Cerebellar cortex (tissue), 1 donor: ENCODE measurements at places on chromosomes 11 and 22.

DNA sequence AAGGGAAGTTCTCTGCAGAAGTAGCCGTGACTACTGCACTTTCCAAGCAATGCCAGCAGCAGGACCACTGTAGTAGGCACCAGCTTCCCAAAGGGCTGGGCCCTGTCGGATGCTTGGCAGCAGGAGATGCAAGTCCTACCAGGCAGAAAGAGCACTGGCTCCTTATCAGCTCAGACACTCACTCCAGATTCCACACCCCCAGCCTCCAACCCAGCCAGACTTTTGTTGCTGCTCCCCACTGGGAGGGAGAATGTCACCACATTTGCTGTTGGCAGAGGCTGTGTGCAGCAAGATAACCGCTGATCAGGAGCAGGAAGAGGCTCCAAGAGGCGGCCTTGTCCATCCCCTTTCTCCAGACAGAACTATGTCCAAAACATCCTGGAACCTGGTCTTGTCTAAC lies 118.7 kb downstream of the C11orf58 start:
- peak; percentile 79 for DNase-seq

DNA sequence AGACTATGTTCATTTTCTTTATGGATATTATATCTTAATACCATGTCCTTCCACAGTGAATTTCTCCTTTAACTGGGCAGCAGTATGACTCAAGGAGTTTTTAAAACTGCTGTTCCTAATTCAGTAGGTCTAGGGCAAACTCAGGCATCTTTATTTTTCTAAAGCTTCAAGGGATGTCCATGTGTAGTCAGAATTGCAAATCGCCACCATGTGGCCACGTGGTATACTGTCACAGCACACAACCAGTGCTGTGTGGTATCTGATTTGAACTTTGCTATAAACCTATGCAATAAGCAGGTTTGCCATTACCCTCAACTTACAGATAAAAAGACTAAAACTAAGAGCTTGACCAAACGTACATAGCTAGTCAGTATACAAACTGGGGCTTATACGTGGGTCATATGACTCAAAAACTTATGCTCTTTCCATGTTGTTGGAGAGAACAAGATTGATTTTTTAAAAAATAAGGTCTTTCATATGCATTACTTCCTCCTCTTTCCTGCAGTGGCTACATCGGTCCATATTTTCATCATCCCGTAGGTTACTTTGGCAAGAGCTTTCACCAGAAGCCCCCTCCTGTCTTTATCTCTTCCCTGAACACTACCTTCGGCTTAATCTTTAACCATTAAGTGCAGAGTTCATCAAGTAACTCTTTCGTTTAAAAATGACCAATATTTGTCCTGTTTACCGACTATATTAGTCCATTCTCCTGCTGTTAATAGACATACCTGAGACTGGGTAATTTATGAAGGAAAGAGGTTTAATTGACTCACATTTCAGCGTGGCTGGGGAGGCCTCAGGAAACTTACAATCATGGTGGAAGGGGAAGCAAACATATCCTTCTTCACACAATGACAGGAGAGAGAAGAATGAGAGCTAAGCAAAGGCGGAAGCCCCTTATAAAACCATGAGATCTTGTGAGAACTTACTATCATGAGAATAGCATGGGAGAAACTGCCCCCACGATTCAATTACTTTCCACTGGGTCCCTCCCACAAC lies 8.0 kb upstream of the HTATIP2 start:
- peak; percentile 29 for DNase-seq

- peak; percentile 55 for DNase-seq
Measured at GRCh38 chr11:103326070-103326794, 217.0 kb downstream of the DYNC2H1 start.

DNA sequence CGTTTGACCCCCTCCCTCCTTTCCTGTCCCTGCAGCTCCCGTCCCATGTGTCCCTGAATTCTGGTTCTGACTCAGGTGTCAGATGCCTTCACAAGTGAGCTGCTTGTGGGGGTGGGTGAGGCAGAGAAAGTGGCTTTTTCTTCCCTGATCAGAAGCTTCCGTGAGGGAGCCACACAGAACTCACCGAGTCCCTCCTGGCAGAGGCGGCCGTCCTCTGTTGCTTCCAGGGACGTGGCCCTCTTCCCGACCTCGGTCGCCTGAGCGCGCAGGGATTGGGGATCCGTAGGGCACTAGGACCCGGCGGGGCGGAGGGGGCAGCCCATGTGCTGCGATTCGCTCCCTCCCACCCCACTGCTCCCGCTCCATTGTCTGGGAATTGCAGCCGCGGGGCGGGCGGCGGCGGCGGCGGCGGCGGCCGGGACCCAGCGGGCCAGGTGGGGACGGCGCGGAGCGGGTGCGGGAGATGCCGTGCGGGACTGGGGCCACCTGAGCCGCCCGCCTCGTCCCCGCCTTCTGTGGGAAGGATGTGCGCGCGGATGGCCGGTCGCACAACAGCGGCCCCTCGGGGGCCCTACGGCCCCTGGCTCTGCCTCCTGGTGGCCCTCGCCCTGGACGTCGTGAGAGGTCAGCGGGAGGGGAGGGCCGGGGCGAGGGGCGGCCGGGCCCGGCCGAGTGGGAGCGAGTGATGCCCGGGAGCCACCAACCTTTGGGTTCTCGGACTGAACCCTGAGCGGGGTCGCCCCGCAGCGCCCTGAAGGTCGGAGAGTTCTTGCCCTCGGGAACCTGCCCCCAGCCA lies at the start of gene TMEM132A:
Gene TMEM132A (plus strand): TSS at position 351 of the 796 bp plus-strand sequence. CDS start 174 bp downstream, at position 525.
- peak; percentile 85 for DNase-seq

DNA sequence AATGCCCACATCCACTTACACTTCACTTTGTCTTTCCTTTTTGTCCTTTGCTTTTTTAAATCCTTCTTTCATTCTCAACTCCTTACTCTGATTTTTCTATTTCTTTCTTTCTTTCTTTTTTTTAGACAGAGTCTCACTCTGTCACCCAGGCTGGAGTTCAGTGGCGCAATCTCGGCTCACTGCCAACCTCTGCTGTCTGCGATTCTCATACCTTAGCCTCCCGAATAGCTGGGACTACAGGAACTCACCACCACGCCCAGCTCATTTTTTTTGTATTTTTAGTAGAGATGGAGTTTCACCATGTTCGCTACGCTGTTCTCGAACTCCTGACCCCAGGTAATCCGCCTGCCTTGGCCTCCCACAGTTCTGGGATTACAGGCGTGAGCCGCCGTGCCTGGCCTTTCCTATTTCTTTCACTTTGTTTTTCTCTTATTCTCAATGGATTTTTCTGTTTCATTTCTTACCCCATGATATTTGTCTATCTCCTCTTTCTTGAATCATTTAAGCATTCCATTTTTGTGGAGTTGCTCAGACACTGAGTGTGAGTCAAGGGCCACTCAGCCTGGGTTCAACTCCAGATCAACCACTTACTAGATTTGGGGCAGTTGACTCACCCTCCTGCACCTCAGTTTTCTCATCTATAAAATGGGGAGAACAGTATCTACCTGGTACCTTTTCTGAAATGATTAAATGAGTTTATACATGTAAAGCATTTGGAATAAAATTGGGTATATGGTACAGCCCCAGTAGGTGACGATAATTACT lies 7.6 kb downstream of the KCNJ5 start:
- no peak for DNase-seq

DNA sequence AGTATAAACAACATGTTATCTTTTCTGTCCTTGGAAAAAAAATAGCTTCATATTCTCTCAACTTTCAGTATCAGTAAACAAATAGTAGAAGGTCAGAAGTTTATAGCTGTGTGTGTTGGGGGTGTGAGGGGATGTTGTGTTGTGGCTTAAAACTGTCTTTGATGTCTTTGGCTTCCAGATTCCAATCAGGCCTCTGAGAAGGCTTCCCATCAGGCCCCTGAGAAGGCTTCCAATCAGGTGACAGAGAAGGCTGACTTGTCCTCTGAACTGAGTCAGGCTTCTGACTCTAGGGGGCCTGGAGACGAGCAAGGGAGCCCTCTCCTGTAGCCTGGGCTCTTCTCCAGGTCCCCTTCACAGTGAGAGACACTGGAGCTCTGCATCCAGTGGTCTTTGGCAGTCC lies 9.3 kb downstream of the MTFP1 start:
- DNase-seq: no peak

- no peak for DNase-seq
Measured at GRCh38 chr11:78840623-78841022, 266.0 kb upstream of the NARS2 start.

DNA sequence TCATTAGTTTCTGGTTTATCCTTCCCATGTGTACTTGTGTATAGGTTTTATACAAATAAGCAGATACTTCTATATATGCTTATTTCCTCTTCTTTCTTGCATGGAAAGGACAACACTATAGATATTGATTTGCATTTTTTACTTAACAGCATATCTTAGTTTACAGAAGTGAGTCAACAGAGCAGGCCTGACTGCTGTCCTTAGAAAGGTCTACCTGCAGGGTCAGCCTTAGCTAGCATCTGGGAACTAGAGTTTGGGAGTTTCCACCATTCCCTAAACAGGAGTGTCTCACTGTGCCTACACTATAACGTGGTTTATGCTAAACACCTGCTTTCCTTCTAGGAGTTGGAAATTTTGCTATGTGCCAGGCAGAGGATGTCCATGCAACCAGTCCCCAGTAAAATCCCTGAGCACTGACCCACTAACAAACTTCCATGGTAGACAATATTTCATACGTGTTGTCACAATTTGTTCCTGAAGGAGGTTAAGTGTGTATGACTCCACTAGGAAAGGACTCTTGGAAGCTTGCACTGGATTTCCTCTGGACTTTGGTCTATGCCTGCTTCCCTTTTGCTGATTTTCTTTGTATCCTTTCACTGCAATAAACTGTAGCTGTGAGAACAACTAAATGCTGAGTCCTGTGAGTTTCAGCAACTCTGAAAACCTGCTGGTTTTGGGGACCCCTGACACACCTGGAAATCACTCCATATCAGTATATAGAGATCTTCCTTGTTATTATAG lies 17.7 kb downstream of the PRR14L start:
- no peak for DNase-seq

- no peak for DNase-seq
Measured at GRCh38 chr11:30936491-30936890, 350.3 kb upstream of the MPPED2 start.

GRCh38 chr11:2791521-2792380 lies 92.0 kb upstream of the KCNQ1OT1 start:
- no peak for DNase-seq

DNA sequence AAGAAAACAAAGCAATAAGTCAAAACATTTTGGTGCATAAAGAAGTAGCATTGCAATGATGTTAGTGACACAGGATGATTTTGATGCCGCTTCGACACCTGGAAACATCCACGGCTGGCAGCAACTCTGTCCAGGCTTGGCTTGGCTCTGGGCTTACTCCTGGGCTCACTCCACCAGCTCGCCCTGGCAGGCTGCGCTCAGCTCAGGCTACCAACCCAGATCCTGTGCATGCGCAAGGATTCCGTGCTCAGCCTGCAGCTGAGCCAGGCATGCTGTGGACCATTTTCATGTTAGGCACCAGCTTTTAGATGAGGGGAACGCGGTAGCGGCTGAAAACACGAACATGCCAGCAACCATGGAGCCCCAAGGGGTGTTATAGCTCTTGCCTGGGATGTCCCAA lies 66.0 kb downstream of the SLC25A17 start:
- no peak for DNase-seq

- DNase-seq: no peak
Measured at GRCh38 chr11:73415854-73416615, 39.8 kb downstream of the RELT start.

- DNase-seq: no peak
Measured at GRCh38 chr22:44263547-44263946, 49.2 kb downstream of the SHISAL1 start.

GRCh38 chr22:40334060-40334459 lies 12.2 kb upstream of the ADSL start:
- no peak for DNase-seq

DNA sequence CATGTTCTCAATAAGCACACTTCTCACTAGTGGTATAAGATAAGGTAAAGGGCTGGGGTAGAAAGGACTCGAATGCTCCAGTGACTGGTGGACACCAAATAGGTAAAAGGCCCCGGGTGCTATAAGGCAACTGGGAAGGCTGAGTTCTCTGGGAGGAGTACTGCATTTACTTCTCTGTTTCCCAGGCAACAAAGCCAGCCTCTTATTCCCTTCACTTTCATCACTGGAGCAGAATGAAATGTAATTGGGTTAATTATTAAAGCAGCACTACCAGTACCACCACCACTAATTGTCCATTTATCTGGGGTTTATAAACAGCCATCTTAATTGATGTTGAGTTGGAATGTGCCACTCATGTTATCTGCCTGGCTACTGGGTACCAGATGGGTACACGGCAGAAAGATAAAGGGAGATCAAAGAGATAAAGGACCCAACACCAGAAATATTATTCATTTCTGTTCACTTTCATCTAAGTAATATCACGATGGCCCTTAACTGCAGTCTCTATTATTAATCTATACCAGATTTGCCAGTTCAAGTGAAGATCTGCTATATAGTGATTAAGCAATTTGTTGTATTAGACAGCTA lies 94.4 kb upstream of the CHRM4 start:
- DNase-seq: no peak

DNA sequence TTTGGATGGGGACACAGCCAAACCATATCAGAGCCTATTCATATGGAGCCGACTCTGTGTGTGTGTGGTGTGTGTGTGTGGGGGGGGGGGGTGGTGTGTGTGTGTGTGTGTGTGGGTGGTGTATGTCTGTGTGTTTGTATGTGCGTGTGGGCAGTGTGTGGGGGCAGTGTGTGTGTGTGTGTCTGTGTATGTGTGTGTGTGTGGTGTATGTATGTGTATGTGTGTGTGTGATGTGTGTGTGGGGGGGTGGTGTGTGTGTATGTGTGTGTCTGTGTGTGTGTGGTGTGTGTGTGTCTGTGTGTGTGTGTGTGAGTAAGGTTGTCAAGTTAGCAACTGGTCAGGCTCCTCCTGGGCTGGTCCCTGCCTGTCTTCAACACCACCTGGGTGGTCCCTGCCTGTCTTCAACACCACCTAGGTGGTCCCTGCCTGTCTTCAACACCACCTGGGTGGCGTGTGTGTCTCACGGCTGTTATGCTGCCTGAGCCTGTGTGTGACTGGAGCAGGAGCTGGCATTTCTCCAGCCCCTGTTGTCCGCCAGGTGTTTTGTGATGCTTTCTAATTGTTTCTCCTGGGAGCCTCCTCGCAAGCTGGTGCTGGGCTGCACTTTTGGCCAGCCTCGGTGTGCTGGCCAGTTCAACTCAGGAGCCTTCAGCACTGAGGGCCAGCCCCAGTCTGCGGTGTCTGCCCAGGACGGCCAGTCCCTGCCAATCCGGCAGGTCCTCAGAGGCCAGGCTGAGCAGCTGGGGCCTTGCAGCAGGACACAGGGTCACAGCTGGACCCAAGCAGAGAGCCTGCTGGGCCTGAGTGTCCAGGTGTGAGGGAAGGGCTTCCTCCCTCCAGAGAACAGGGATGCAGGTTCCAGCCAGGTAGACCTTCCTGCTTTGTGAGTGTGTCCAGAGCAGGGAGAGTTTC lies 21.5 kb upstream of the PVALB start:
- no peak for DNase-seq

GRCh38 chr22:46714550-46714949 lies 23.5 kb downstream of the CERK start:
- DNase-seq: no peak

- no peak for DNase-seq
Measured at GRCh38 chr11:3095712-3096361, 38.6 kb upstream of the CARS1 start.

DNA sequence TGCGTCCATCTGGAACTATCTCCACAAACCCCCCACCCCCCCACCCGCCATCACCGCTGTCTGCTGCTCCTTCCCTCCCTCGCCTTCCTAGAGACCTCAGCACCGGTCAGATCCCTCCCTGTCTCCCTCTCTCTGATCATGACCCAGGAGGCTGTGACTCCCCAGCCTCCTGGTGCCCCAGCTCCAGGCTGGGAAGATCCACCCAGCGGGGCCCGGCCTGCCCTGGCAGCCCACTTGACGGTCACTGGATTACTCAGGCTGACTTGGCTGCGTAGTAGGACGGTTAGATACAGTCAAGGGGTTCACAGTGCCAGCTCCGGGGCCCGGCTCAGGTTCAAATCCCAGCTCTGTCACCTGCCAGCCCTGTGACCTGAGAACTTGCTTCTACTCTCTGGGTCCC lies 59.3 kb downstream of the ANO1 start:
- no peak for DNase-seq
